T-helper 2 cell treated with Interferon-gamma antibody and Interleukin-4, amounts not matched to agents 5 μg/mL and 100 μg/mL, for 36 hours (primary cell): ENCODE measurements at places on chromosomes 2 and 18.

DNA sequence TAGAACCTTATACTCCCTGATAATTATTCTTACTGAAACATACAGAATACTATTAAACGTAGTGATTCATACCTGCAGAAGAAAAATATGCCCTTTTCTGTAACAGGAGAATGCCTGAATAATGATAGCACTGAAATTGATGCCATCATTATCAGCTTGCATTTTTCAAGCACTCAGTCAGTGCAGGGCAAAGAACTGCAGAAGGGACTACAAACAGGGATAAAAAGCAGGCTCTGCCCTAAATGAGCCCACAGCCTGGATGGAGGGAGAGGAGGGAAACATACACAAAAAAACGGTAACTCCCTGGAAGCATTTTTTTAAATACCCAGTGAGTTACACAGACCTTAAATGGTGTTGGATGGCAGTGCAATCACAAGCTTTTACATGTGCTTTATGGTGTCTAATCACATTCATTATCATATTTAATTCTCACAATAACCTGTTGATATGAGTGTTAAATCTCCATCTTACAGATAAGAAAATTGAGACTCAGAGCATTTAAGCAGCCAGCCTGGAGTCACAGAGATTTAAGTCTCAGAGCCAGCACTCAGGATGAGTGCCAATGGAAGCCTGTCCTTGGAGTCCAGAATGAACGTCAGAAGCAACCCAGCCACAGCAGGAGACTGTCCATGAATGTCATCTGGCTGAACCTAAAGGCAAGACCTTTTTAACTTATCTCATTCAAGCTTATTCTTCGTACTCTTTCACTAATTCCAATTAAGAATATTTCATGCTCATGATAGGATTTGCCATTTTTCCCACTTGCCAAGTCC is 139.3 kb upstream of the CTNNA2 start:
- no peak for DNase-seq

- DNase-seq, result no peak
Measured at GRCh38 chr2:217836901-217837491, 165.8 kb downstream of the TNS1 start.

DNA sequence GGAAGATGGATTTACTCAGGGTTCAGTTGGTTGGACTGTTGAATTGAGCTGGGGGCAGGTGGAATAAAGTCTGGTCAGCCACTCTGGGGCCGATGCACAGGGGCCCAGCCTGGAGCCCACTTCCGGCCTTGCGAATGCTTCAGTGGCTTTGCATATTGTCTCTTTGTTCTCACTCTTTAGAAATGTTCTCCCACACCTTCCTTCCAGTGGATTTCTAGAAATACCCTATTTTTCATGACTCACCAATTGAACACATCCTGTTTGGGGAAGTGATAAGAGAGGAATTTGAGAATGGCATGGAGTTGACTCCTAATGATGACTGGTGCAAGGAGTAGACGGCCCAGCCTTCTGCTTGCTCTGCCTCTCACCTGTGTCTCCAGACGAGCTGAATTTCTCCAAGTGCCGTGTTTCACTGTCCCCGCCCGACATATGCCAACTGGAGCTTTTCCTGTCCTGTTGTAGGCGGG is 28.1 kb downstream of the ASAP2 start:
- DNase-seq, result no peak

DNA sequence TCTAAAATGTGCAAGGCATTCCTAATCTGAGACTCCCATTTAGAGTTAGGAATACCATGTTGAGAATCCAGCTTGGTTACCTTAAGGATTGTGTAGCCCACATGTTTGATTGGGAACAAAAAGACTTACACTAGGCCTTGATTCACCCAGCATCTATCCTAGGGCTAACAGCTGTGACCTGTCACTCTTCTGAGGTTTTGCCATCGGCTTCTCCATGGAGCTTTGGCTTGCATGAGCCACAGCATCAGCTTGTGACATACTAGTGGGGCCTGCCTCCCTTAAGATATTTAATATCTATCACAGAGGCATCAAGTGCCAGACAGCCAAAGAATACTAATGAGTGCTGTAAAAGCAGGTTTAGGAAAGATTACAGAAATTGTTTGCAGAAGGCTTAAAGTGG is 241.3 kb upstream of the UBE2E3 start:
- no peak for DNase-seq

DNA sequence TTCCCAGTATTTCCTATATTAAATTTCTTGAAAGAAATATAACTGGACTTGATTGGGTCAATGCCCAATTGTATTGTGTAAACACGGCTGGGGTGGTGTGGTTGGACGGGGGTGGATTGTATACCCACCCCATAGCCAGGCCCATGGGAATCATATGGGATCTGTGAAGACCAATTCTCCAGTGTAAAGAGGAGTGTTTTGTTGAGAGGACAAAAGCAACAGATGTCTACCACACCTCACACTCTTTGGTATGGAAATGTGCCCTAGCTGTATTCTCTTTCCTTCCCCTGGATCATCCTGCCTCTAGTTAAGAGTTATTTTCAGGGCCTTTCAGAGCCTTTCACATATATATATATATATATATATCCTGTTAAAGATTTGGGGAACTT is 57.5 kb upstream of the TGIF1 start:
- no peak for DNase-seq

DNA sequence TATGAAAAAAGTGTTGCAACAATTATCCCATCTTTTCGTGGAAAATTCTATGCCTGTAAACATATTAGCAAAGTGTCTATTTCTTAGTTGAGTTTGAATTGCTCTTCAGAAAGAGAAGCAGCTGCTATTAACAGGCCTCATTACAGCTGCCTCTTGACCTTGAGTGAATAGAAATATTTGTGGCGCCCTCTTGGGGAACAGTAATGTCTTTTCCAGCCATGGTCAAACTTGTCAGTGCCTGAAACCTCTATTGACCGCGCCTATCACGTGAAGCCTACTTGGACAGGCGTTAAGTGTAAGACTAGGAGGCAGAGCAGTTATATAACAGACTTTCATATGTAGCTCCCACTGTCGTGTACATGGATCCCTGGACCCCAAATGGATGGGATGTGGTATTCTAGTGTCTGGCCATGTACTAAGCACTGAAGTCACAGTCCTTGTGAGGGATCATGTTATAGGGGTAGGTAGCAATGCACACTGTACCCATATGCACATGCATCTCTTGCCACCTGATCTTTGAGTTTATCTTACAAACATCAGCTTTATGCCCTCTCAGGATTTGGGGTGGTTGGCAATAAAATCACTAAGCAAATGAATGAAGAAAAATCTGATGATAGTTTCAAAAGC is 245.0 kb downstream of the PTGR3 start:
- no peak for DNase-seq

DNA sequence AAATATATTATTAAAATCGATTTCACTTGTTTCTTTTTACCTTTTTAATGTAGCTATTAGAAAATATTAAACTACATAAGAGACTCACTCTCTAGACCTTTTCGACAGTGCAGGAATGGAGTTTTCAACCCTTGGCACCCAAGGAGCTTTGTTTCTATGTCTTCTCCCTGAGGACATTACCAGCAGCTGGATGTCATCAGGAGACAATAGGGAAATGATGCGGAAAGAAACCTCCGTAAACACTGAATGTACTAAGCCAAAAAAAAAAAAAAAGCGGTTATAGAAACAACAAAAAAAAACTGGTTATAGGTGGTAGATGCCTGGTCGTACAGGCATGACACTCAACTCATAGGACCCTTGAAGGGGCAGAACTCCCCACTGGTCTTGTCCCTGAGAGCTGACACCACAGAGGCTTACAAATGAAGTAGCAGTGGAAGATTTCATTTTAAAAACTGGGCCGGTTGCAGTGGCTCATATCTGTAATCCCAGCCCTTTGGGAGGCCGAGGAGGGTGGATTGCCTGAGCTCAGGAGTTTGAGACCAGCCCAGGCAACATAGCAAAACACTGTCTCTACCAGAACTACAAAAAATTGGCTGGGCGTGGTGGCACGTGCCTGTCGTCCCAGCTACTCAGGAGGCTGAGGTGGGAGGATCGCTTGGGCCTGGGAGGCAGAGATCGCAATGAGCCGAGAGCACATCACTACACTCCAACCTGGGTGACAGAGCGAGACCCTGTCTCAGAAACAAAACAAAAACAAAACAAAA is 23.8 kb downstream of the THAP4 start:
- DNase-seq, result no peak

- no peak for DNase-seq
Measured at GRCh38 chr2:2869553-2869952, 508.1 kb downstream of the EIPR1 start.

- no peak for DNase-seq
Measured at GRCh38 chr2:109171444-109172334, 42.7 kb downstream of the SH3RF3 start.

DNA sequence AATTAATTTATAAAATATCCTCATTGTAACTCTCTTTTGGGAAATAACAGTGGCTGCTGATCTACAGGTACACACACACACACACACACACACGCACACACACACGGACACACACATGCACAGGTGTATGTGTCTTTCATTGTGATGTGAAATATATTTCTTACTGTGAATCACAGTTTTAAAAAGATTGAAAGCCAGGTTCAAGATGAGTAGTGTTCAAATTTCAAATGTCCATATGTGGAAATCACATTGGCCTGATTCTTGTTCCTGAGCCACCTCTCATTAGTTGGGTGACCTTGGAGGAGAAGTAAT is 372.4 kb downstream of the ALK start:
- DNase-seq, result no peak

DNA sequence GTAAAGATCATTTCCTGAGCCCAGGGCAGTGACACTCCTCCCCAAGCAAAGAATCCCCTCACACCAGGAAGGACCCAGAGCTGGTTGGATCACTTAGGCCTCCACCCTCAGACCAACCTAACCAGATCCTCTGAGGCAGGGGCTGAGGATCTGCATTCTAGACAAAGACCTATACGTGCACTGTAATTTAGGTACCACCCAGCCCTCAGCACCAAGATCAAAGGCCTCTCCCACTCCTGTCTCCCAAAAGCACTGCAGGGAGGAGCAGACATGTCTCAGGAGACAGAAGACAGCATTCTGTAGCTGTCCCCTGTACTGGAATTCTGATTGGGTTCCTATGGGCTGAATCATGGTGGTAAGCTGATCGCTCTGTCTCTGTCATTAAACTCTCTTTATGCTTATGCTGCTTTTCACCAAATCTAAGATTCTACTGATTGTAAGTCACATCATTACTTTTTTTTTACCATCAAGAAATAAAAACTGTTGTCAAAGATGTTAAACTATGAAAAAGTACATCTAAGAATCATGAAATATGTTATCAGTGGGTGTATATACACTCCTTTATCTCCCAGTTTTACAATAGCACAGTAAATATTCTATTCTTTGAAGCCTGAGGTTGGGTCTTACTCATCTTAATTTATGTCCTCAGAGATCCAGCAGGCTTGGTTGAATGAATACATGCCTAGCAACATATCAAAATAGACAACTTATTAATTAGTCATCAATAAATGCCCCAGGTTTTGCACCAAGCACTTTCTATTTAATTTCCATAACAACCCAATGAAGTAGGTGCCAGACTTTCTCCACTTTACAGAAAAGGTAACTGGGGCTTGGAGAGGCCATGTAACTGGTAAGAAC is 28.3 kb downstream of the MCFD2 start:
- DNase-seq, result no peak

GRCh38 chr2:151523850-151524249 is 114.1 kb downstream of the RIF1 start:
- no peak for DNase-seq

- DNase-seq, result no peak
Measured at GRCh38 chr2:204972606-204973336, 427.5 kb downstream of the PARD3B start.

DNA sequence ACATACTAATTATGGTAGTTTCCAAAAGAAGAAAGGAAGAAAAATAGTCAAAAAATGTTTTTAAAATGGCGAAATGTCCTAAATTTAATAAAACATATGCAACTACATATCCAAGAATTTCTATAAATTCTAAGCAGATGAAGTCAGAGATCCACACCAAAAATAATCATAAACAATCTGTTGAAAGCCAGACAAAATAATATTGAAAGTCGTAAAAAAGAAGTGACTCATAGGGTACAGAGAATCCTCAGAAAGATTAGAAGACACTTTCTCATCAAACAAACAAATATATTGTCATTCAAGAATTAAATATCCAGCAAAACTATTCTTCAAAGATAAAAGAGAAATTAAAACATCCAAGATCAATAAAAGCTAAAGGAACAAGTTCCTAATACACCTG is 281.4 kb upstream of the ZNF804A start:
- DNase-seq, result no peak

DNA sequence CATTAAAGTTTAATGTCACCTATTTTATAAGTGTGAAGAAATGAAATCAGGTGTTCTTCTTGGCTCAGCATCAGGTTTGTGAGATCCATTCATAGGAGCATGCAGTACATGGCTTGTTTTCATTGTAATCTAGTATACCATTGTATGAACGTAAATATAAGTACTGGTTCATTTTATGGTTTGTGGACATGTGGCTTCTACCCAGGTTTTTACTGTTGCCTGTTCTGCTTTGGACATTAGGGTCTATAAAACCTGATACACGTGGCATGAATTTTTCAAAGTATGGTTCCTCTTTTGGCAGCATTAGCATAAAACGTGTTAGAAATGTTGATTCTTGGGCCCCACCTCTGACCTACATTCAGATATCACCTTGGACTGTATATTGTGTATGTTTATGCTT is 175.5 kb downstream of the PRPF40A start:
- DNase-seq, result no peak

DNA sequence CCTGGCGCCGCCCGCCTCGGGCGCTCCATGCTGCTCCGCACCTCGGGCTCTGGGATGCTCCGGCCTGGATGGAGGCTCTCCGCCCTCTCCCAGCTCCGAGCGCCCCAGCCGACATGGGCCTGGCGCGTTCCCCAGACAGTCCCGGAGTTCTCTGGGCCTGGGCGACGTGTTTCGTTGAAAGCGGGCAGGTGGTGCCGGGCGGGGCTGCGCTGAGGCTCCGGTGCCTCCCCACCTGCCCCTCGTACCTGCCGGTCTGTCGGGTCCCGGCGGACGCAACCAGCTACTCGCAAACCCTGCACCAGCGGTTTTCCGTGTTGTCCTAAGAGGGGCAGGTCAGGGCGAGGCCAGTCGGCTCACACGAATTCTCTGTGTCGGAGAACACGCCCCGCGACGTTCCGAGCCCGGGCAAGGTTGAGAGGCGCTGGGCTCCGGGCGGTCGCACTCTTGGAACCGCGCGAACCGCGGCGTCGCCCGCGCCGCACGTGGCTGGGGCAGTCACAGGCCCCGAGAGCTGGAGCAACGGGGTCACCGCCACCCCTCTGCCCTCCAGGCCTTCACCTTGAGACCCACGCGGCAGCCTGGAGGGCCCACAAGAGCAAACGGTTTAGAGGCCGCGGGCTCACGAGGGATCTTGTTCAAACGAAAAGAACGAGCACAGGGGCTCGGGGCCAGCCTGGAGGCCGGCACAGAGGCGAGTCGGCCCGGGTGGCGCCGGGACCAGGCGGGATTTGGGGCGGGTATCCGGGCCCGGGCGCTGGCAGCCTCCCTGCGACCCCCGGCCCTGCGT is 4.2 kb upstream of the SIX2 start:
- no peak for DNase-seq

DNA sequence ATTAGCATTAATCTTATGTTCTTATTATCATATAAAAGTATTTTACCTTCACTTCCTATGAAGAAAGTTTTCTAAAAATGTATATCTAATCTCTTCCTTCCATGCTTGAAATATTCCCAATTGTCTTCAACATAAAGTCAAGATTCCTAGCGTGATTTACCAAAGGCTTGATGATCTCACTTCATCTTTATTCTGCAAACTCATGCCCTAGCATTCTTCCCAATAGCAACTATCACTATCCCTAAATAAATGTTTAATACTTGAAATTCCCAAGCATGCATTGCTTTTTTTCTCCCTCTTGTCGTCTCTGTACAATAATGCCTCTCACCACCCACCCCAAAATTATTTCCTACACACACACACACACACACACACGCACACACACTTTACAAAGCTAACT is 125.8 kb downstream of the VWC2L start:
- no peak for DNase-seq

- DNase-seq, result no peak
Measured at GRCh38 chr2:69514819-69515218, 77.6 kb upstream of the NFU1 start.
